ENCODE measurements at places on chromosomes 5 and 9. TPM values are rescaled to one million over a fixed set of nuclear protein-coding genes. Genes with fewer than 3 reads are reported as not detected.
A peak's percentile ranks its signal among the peaks of the same experiment; 100 is the strongest.

GRCh38 chr5:9483243-9483642 lies 62.6 kb downstream of the SEMA5A start:
- no peak for DNase-seq

- no peak for DNase-seq
Measured at GRCh38 chr9:137798142-137798541, 79.4 kb upstream of the CACNA1B start.

- no peak for DNase-seq
Measured at GRCh38 chr5:162283609-162284008, 216.0 kb downstream of the GABRG2 start.

DNA sequence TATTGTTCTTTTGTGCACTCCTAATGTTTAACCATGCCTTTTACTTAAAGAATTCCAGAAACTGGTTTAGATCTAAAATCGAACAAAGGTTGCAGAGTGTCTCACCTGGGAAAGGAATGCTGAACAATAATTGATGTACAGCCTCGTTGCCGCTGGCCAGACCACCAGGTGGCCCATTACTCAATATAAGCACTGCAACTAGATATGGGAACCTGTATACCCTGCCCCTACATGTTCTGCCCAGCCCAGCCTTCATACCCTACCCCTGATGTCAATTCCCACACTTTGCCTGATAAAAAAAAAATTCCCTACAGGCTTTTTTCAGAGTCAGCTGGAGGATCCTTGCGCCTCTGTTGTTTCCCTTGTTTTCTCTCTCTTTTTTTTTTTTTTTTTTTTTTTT lies 13.8 kb downstream of the HINT1 start:
- no peak for DNase-seq

- DNase-seq, result no peak
Measured at GRCh38 chr9:135240871-135241311, 153.4 kb downstream of the OLFM1 start.

DNA sequence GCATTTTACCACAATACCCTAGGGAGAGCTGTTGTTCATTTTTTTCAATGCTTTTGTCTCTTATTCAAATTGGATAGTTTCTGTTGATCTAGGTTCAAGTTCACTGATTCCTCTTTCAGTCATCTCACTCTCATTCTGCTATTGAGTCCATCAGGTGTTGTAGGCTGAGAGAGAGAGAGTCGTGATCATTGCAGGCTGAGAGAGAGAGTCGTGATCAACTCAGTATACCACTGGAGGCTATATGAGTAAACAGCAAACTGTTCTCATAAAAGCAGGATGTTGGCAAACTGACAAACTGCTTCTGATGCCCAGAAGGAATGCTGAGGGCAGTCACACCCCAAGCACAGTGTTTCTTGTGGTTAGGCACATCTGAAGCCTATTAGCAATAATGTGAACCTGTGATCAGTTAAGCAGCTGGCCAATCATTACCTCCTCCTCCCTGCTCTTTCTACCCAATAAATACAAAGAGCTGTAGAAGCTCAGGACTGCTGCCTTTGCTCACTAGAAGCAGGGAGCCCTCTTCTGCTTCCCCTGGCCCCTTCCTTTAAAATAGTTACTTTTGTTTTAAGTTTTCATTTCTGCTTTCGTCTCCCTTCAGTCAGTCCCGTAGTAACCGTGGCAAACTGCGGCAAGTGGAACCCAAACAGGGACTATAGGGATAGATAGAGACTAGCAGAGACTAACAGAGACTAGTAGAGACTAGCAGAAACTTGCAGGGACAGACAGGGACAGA lies 476.1 kb upstream of the ACO1 start:
- DNase-seq, result no peak

DNA sequence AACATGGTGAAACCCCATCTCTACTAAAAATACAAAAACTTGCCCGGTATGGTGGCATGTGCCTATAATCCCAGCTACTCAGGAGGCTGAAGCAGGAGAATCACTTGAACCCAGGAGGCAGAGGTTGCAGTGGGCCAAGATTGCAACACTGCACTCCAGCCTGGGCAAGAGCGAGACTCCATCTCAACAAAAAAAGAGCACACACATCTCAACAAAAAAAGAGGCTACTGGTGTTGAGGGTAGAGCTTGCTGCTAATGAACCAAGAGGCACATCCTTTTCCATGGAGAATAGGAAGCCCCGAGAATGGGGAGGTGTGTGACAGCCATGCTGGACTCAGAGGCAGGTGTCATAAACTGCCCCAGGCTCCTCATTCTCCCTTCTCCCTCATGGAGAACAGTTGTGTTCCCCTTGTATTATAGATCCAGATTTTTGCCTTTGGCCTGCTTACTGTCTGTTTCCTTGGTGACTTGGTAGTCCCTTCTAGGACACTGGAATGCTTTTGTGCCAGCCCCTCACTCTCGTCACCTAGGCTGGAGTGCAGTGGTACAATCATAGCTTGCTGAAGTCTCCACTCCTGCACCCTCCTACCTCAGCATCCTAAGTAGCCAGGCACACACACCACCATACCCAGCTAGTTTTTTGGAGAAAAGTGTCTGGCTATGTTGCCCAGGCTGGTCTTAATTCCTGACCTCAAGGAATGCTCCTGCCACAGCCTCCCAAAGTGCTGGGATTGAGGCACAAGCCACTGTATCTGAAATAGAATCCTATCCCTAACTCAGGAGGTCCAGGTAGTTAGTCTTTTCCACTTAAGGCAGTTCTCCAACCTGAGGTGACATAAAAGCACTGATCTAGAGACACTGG lies 5.1 kb downstream of the RPL12 start:
- no peak for DNase-seq

The IPO11 gene
- polyA plus RNA-seq, result 31.4 TPM

The PTGER4 gene
- 12.2 TPM for polyA plus RNA-seq

DNA sequence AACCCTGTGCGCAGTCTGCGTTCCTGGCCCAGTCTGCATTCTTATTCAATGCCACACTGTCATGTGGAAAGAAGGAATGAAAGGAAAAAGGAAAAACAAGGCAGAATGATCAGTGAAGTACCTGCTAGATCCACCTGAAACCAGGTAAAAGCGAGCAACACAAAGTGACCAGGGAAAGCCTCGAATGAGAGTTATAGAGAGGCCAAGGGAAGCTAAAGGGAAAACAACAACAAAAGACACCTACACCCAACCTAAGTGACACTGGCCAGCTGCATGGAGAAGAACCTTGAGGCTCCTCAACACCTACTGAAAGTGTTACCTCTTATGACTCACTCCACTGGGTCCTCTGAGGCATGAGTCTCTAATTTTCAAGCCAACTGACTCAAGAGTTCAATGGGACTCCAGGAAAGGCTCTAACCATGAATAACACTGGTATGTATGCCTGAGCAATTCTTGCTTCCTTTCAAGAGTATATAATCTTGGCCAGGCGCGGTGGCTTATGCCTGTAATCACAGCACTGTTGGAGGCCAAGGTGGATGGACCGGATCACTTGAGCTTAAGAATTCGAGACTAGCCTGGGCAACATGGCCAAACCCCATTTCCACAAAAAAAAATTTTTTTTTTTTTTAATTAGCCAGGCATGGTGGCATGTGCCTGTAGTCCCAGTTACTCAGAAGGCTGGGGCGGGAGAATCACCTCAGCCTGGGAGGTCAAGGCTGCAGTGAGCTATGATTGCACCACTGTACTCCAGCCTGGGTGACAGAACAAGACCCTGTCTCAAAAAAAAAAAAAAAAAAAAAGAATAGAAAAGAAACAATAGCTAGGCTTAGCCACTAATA lies 29.0 kb downstream of the MTMR12 start:
- DNase-seq, result peak; percentile 26

DNA sequence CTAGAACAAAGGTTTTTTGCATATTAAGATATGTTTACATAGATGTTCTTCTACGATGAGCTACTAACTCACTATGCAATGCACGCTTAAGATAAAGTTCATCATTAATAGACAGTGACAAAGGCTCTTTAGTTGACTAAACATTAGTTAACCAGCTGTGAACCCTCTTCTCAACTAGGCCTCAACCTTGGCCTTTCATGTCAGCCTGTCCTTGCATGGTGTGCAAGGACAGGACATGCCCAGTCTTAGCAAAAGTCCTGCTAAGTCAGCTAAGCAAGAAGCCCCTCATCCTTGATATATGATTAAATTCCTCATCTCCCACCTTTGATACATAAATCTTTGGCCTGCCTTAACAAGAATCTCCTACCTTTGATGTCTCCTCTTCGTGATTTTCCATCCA lies 50.9 kb downstream of the PLPP1 start:
- DNase-seq, result no peak

The ALDOB gene
- not detected for polyA plus RNA-seq

- DNase-seq, result no peak
Measured at GRCh38 chr5:79692596-79692995, 3.0 kb downstream of the CMYA5 start.

The NRG2 gene
- polyA plus RNA-seq, result 0.21 TPM

DNA sequence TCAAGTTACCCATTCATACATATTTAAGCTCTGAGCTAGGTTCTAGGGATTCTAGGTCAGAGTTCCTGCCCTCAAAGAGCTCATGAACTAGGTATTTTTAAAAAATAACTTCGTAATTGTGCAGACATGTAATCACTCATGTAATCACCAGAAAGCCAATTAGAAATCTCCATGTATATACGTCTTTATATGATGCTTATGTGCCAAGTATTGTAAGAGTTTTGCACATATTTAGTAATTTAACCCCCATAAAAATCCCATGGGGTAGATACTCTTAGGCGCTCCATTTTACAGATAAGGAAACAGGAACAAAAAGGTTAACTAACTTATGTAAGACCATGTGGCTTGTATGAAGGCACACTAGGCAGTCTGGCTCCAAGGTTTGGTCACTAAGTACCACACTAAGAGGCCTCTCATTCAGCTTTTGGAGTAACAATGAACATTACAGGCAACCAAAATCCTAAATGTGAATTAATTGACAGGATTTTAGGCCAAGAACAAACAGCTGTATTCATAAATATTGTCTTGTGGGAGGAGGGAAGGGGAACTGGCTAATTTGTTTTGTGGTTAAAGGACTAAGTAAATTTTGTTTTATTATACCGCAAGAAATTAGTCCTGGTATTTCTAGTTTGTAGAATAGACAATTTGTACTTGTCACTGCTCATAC lies 1.7 kb upstream of the OTULINL start:
- DNase-seq, result no peak

GRCh38 chr9:35548571-35548970 lies 56.5 kb upstream of the TESK1 start:
- DNase-seq, result no peak

The SLC28A3 gene
- 1.1 TPM for polyA plus RNA-seq

The RNF208 gene
- not detected for polyA plus RNA-seq

DNA sequence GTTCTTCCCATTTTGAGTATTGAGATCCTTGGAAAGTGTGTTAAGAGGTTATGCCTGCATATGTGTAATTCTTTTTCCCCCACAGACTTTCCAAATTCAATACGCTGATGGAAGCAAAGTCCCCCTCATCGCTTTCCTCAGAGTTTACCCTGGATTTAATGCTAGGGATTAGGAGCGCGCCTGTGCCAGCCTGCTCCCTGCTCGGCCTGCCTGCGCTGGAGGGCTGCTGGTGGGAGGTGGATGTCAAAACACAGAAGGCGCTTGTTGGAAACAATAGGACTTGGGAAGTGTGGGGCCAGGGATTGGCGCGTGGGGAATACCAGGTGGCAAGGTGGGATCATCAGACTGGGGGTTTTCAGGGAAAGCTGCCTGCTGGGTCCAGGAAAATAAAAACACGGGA lies 39.8 kb upstream of the PTCH1 start:
- no peak for DNase-seq

- no peak for DNase-seq
Measured at GRCh38 chr9:81411961-81412360, 277.4 kb downstream of the TLE1 start.

- DNase-seq, result no peak
Measured at GRCh38 chr9:135291165-135291564, 188.4 kb upstream of the PPP1R26 start.

The PCDHA9 gene
- 0.01 TPM for polyA plus RNA-seq

DNA sequence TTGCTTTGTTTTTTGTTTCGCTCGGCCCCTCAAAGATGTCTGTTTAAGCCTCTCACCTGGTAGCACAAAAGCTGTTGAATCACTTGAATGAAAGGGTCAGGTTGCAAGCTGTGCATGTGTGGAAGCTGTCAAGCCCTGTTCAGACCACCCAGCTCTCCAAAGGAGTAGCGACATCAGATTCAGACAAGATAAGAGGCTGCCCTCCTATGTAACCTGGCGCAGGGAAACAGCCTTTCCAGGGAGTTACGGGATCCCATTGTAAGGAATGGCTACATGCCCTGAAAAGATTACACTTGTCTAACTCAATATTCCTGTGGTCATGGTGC lies 2.9 kb downstream of the FREM1 start:
- DNase-seq, result no peak

The HAVCR2 gene
- polyA plus RNA-seq, result not detected

The DMGDH gene
- 0.13 TPM for polyA plus RNA-seq

The CCDC69 gene
- 4.1 TPM for polyA plus RNA-seq

The C1QTNF2 gene
- 0.05 TPM for polyA plus RNA-seq

- DNase-seq, result no peak
Measured at GRCh38 chr9:111715471-111715870, 54.1 kb downstream of the GNG10 start.

DNA sequence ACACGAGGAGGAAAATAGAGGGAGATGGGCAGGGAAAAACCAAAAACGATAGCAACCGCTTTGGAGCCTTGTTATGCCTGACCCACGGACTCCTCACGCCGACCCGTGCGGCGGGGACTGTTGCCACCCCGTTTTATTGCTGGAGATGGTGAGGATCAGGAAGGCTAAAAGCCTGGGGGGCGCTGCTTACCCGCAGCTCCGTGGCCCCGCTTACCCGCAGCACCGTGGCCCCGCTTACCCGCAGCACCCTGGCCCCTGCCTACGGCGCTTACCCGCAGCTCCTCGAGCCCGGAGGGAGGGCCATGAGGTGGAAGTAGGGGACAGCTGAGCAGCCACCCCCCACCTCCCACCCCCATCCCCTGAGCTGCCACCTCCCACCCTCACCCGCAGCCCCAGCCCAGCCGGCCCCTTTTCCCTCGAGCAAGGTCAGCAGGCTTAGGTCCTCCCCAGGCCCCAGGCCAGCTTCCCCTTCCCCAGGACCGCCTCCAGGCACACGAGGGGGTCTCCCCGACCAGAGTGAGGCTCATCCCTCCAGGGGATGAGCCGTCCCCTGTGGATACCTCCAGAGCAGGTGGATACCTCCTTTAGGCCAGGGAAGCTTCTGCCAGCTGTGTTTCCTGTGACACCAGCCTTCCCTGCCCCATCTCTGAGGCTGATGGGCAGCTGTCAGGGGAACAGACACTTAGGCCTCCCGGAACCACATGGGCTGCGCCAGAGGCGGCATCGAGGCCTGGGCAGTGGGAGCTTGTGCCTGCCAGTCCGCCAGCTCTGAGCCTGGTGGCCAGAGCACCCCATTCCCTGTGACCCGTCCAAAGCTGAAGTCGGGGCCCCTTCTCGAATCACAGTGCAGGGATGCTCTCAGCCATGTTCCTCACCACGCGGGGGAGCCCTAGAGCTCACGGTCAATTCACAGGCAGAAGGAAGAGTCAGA lies 92.3 kb downstream of the LMX1B start:
- no peak for DNase-seq

DNA sequence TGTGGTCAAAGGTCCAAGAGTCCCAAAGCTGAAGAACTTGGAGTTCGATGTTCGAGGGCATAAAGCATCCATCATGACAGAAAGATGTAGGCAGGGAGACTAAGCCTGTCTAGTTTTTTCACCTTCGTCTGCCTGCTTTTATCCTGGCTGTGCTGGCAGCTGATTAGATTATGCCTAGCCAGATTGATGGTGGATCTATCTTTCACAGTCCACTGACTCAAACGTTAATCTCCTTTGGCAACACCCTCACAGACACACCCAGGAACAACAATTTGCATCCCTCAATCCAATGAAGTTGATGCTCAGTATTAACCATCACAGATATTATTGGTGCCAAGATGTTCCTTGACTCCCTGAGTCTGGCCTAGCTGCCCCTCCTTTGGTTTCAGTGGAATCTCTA lies 530.8 kb upstream of the CLINT1 start:
- DNase-seq, result no peak

Measured in keratinocyte (primary cell).